ENCODE measurements at places on chromosomes 11 and 22.

- DNase-seq: no peak
Observed at GRCh38 chr22:19760951-19761724, 560 bp downstream of the TBX1 start.

DNA sequence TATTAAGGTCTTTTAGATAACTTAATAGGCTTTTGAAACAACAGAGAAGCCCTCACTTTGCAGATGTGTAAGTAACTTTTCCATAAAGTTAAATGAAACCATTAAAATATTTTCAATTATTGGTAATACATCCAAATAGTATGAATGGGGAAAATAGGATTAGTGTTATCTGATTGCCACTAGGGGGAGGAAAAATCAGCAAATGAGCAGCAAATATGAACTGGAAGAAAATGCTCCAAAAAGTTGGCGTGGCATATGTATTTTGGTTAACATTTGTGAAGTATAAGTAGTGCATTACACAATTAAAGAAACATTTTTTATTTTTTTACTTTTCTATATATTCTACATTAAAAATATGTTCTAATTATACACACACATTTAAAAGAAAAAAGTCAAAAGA lies 259.8 kb upstream of the ANO5 start:
- DNase-seq: no peak

DNA sequence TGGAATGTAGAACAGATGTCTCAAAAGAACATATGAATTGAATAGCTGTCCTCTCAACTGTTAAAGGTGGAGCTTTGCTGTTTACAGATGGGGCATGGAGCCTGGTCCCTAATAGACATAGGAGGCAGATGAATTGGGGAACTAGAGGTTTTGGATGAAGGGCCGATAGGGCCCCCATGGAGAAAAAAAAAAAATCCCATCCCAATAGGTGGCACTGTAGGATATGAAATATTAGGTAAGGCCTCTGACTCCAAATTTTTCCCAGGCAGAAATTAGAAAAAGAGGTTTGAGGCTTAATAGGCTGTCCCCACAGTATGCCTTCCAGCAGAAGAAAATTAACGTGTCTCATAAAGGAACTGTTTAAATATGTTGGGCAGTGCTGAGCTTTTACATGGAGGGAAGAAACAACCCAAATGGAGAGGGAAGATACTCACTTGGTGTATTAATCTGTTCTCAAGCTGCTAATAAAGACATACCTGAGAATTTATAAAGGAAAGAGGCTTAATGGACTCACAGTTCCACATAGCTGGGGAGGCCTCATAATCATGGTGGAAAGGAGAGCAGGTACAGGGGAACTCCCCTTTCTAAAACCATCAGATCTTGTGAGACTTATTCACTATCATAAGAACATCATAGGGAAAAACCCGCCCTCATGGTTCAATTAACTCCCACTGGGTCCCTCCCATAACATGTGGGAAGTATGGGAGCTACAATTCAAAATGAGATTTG lies 30.1 kb upstream of the TMEM45B start:
- DNase-seq: no peak

DNA sequence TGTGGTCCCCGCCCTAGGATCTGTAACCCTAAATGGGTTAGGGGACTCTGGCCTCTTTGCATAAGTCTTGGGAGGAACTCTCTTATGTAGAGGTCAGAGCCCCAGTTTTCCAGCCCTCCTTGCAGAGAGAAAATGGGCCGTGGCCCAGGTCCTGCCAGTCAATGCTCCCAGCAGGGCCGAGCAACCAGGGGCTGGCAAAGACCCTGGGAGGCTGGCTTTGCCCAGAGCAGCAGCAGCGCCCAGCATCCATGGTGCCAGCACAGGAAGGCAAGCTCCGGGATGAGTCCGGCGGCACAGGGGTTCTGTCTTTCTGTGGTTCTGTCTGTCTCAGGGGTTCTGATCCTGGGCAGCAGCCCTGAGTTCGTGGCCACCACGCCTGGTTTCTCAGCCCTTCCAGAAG lies 684.8 kb downstream of the BRD1 start:
- no peak for DNase-seq

DNA sequence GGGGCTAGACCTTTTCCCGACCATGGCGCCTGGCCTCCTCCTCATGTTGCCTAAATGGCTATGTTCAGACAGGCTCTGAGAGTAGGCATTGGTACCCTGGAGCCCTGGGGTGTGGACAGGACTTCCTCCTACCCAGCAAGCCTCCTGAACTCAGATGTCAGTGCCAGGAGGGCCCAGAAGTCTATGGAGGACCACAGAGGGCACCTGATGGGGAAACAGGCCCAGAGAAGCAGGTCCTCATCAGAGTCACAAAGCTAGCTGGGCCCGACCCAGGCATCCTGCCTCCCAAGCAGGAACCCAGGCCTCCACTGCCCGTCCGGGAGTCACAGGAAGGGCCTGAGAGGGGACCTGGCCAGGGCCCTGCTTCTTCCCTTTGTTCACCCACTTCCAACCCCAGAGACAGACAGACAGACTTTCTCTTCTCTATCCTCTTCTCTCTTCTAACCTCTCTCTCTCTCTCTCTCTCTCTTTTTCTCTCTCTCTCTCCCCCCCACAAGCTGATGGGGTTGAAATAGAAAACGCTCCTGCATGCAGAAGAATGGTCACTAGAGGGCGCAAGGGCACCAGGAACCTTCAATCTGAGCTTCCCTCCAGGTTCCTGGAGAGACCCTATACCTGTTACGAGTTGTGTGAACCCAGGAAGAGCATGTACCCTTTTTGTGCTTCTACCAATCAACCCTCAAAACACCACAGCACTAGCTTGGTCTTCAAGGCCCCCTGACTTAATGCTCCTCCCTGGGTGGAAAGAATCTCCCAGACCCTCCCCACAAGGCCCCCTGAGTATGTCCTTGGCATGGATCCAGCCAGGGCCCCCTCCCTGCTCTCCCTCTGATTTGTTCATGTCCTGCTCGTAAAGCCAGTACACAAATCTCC lies 27.1 kb downstream of the ARAP1 start:
- peak; percentile 52 for DNase-seq

DNA sequence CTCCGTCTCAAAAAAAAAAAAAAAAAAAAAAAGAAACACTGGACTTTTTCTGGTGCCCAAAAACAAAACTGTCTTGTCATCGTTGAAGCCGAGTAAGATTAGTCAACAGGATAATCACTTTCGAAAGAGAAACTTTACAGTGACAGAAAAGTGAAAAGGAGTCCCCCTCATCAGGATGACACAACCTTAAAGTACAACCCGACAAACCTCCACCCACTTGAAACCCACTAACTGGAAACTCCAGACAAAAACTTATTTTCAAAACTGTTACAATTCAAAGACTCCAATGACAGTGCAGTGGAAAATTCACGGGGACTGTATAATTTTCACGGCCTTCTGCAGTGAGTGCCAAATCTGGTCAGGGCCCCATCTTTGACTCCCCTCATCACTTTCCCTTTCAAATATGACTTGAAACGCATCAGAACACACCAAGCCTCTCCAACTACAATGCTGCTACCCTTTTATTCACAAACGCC lies 1.3 kb downstream of the DENND5A start:
- DNase-seq: no peak

DNA sequence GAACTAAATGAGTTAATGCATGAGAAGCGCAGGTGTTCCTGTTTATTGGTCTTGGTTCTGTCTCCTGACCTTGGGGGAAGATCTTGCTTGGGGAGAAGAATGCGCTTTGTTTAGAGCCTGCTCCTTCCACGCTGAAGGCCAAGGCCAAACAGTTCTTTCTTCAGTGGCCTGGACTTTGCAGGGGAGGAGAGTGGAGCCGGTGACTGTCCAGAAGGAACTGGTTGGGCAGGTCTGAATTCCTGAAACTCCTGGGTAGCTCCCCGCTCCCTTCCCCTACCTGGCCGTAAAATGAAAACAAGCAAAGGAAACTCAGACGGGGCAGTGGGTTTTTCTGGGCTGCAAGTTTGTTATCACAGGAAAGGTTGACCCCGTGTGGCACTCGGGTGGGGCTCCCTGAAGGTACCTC lies 3.6 kb downstream of the ARHGAP8 start:
- DNase-seq: no peak

GRCh38 chr11:64876835-64877341 lies 1.5 kb downstream of the EHD1 start:
- no peak for DNase-seq

DNA sequence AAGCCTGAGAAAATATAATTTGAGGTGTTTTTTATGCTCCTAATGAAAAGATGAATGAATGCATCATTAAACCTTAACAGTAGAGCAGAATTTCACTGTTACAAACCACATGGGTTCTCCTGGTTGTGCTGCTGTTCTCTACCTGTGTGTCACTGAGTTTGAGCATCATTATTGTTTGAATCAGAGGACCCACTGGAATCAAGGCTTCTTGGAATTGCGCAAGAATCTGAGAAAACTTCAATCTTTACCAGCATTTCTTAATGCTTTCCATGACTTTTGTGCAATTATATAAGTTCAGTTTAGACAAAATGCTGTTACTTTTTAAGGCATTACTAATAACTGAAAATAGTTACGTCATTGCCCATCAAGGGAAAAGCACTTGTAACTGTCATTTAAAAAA lies 18.8 kb upstream of the RBX1 start:
- no peak for DNase-seq

- DNase-seq: no peak
Observed at GRCh38 chr11:111097191-111097590, 148.3 kb upstream of the POU2AF2 start.

GRCh38 chr11:10628508-10629236 lies 60.2 kb upstream of the LYVE1 start:
- no peak for DNase-seq

GRCh38 chr11:65643971-65644370 lies 6.1 kb downstream of the SIPA1 start:
- no peak for DNase-seq

All from activated CD4-positive, CD25-positive, alpha-beta regulatory T cell (primary cell).